ENCODE measurements at places on chromosomes 5 and 9. TPM values are rescaled to one million over a fixed set of nuclear protein-coding genes. Genes with fewer than 3 reads are reported as not detected.

TMEM267 gene
- total RNA-seq, result 35.8 TPM

SOWAHA gene
- total RNA-seq, result not detected

EPB41L4A gene
- total RNA-seq, result 0.54 TPM

IL13 gene
- total RNA-seq, result not detected

MAML1 gene
- total RNA-seq, result 4.7 TPM
